ENCODE measurements at places on chromosomes 1 and 21.

- no peak for DNase-seq
Measured at GRCh38 chr1:232334811-232335210, 295.1 kb downstream of the SIPA1L2 start.

DNA sequence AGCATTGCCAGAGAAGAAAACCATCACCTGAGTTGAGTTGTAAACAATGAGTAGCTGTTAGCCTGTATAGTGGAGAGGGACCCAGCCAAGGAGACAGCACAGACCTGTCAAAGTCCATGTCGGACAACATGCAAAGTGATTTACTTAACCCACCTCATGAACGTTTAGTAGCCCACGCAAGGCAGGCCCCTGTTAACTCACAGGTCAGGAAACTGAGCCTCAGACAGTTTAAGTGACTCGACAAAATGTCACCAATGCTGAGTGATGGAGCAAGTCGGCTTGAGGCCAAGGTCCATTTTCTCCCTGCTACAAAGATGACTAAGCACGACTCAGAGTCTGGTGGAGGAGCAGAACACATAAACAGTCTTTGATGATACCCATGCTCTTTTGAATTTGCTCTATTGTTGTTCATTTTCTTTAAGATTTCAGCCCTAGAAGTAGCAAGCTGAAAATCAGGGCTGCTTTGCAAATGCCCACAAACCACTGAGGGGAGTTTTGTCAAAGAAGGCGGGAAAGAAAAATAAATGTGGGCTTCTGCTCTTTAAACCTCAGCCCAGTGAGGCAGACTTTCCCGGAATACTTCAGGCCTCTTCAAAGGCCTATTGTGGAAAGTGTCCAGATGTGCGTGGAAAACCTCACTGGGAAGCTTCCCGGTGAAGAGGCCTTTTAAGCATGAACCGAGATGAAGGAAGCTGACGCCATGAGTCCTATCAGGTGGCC lies 83.8 kb upstream of the HOOK1 start:
- DNase-seq: peak; percentile 53

DNA sequence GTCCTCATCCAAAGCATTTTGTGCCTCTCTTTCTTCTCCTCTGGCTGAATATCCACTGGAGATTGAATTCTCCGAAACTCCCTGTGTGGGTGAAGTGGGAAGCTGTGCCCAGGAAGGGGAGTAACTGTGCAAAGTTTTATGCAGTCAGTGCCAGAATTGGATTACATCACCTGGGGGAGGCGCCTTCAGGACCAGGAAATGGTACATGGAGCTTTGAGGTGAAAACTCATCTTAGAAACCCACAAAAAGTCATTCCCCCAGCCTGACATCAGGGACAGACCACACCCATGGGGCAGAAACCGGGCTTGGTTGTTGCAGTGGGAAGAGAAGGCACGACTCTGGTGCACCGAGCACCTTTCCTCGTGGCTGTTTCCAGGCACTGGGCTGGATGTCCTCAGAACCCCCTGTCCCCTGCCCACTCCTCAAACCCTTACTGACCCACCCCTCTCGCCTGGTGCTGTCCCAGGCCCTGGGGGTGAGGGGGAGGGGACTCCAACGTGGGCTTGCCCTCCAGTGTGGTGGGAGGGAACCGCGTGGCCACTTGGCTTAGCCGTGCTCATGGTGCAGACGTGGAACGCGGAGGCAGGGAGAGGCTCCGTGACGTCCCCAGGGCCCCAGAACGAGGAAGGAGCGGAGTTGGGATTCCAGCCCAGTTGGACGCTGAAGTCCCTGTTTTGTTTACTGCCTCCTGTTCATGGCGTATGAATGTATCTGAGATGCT lies 15.7 kb downstream of the TFF3 start:
- peak; percentile 56 for DNase-seq

- DNase-seq: no peak
Measured at GRCh38 chr1:78286686-78287085, 204.1 kb upstream of the PTGFR start.

DNA sequence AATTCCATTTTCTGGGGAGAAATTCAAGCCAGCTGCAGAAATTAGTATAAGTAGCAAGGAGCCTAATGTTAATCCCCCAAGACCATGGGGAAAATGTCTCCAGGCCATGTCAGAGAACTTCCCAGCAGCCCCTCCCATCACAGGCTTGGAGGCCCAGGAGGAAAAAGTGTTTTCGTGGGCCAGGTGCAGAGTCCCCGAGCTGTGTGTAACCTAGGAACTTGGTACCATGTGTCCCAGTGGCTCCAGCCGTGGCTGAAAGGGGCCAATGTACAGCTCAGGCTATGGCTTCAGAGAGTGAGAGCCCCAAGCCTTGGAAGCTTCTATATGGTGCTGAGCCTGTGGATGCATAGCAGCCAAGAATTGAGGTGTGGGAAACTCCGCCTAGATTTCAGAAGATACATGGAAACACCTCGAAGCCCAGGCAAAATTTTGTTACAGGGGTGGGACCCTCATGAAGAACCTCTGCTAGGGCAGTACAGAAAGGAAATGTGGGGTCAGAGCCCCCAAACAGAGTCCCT lies 286.3 kb downstream of the MATN1 start:
- DNase-seq: no peak
